NCI-H460 (cell line): ENCODE measurements at places on chromosomes 1 and 21. TPM values are rescaled to one million over a fixed set of nuclear protein-coding genes. Genes with fewer than 3 reads are reported as not detected.

DNA sequence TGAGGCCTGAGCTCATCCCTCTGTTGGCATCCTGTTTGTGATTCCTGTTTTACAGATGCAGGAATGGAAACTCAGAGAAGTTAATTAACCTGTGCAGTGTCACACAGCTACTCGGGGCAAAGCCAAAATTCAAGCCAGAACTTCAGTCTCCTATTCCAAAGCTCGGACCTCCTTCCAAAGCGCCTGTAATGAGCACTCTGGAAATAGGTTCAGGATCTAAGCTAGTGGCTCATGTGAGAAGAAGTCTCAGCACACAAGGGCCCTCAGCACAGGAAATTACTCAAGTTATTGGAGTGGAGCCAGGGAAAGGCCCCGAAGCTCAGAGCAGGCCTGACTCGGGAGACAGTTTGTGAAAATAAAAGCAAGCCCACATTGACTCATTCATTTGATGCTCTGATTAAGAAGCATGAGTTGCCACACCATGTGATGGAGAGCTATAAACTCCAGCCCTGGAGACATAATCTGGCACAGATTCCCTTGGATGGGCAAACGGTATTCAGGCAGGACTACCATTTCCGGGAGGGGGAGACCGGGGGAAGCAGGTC, 50.6 kb upstream of the LYST start:
- peak; percentile 60 for DNase-seq

GRCh38 chr1:9362488-9362887, 69.8 kb downstream of the SPSB1 start:
- DNase-seq: no peak

- DNase-seq: no peak
Observed at GRCh38 chr1:206116191-206116872, 856 bp downstream of the AVPR1B start.

NUAK2 gene
- total RNA-seq: 5.4 and 6.7 TPM in 2 replicates

DISC1 gene
- 1.3 and 1.4 TPM in 2 replicates for total RNA-seq

NPPA gene
- total RNA-seq: not detected in 2 replicates

DNA sequence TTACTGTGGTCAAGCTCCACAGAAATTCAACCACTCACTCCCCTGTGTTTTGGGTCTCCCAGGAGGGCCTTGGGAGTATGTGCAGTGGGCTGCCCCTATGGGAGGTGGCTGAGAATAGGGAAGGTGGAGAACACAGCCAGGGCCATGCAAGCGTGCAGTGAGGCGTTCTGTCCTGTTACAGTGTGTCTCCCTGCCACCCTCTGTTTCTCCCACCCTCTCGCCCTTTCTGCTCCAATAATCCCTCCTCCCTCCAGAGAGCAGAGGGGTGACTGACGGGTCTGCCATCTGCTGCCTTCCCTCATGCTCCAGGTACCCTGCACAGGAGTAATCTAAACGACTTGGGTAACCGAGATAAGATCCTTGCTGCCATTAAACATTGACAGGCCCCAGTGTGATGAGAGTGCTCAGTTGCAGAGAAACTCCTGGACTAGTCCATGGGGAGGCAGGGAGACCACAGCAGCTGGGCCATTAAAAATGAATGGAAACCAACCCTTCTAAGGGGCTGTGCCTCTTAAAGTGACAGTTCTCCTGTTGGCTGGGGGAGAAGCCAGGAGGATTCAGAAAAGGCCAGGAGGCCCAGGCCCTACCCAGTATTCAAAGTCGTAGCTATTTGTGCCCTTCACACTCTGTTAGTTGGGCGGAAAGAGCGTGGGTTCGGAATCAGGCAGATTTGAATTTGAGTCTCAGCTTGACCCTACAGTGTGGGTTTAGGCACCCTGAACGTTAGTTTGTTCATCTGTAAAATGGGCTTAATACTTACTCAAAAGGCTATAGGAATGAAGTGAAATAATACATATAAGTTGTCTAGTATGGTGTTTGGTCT, 22.4 kb upstream of the BTG2 start:
- DNase-seq: no peak

SYNJ1 gene
- 1.7 and 2.9 TPM in 2 replicates for total RNA-seq

LRRC38 gene
- total RNA-seq: not detected in 2 replicates

DNA sequence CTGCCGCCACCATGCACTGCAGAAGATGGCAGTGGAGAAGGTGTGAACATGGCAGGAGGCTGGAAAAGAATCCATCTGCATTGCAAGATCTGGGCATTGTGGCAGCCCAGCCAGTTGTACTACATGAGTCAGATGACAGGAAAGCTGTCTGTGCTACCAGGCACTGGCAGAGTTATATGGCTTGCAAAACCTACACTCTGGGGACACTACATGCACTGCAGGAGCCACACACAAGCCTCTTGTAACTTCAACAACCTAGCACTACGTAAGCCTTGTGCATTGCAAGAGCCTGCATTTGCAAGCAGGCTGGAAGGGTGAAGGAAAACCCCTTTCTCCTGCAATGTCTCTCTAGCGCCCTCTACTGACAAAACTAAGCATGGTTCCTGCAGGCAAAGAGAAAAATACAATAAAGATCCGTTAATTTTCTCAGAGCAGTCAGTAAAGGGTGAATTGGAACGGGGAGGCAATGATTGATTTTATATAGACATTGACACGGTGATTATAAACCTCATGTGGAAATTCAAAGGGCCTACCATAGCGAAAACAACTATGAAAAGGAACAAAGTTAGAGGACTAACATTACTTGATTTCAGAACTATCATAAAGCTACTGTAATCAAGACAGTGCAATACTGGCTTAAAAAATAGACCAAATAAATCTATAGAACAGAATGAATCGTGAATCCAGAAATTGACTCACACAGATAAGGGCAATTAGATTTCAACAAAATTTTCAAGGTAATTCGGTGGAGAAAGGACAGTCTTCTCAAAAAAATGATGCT, 26.2 kb upstream of the DYNLT5 start:
- peak; percentile 71 for DNase-seq

DNA sequence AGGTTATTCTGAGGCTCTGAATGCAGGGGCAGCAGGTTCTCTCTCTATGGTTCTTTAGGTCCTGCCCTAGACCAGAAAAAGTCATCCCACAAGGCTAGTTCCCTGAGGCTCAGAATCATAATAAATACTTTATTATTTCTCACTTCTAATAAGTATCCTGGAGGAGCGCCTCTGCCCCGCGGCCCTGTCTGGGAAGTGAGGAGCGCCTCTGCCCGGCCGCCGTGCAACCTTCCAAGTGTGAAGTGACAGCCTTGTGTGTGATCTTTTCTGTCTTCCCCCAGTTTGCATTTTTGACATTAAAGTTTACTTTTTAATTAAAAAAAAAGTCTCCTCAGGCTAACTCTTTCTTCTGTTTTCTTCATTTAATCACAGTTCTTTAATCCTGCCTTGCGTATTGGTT, 11.5 kb downstream of the AIM2 start:
- no peak for DNase-seq

FAM177B gene
- 0.57 TPM in 1 of 2 replicates, not detected in the other for total RNA-seq
